ENCODE measurements at places on chromosomes 11 and 22.

DNA sequence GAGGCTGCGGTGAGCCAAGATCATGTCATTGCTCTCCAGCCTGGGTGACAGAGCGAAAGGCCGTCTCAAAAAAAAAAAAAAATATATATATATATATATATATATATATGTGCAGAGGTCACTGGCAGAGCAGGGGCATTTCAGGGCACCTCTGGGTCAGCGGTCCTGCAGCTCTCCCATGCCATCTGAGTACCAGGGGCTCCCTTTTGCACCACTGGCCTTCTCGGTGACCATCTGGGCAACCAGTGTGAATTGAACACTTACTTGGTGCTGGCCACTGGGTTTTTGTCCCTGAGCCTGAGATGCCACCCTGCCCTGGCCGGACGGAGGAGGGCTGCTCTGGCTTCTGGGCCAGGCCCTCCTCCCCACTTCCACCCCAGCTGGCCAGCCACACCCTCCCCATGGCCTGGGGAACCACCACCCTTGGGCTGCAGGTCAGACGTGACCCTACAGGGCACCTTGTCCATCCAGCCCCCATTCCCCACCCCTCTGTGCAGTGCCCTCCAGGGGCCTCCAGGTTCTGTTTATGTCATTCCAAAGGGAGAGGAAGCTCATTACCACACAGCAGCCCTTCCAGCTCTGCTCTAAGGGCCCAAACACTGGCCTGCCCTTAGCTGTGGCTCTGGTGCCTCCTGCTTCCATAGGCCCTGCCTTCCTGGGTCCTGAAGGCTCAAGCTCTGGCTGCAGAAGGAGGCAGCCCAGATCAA is 10.3 kb downstream of the MAPK8IP1 start:
- no peak for DNase-seq

DNA sequence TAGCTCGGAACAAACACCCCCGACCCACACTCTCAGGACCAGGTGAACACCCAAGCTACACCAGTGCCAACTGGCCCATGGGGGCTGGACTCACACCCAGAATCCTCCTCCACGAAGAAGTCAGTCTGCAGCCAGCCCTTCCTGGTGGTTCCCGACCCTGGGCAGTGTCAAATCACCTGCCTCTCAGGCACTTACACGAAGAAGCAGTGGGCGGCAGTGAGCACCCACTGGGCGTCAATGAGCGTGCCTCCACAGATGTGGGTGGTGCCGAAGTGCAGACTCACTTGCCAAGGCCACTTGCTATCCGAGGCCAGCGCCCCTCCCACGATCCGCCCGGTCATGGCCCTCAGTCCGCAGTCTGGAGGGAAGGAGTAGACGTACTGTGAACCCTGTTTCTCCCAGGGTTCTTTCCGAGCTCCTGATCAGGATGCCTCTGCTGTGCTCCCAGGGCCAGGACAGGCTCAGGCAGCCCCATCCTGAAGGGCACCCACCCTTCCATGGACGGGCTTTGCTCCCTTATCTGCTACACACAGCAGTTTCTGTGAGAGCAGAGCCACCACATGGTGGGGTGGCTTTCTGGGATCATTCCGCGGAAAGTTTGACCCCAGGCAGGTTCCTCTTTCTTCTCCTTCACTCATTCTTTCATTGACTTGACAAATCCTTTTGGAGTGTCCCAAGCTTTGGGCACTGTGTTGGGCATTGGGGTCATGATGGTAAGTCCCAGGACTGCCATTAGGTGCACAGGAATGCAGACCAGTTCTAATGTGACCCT is 19.4 kb downstream of the TMPRSS13 start:
- no peak for DNase-seq

GRCh38 chr11:2142300-2142759 is 3.1 kb upstream of the IGF2 start:
- no peak for DNase-seq

- no peak for DNase-seq
Measured at GRCh38 chr11:75523811-75524664, 1.7 kb downstream of the GDPD5 start.

GRCh38 chr11:65709661-65710060 is 2.4 kb upstream of the KAT5 start:
- DNase-seq: no peak

GRCh38 chr22:31244046-31244942 is 32.2 kb downstream of the LIMK2 start:
- DNase-seq: peak; percentile 92

GRCh38 chr11:70024036-70024772 is 53.9 kb upstream of the ANO1 start:
- no peak for DNase-seq

GRCh38 chr22:25650833-25651232 is 86.4 kb downstream of the GRK3 start:
- DNase-seq: no peak

GRCh38 chr11:74015919-74016684 is 7.2 kb upstream of the UCP3 start:
- DNase-seq: no peak

DNA sequence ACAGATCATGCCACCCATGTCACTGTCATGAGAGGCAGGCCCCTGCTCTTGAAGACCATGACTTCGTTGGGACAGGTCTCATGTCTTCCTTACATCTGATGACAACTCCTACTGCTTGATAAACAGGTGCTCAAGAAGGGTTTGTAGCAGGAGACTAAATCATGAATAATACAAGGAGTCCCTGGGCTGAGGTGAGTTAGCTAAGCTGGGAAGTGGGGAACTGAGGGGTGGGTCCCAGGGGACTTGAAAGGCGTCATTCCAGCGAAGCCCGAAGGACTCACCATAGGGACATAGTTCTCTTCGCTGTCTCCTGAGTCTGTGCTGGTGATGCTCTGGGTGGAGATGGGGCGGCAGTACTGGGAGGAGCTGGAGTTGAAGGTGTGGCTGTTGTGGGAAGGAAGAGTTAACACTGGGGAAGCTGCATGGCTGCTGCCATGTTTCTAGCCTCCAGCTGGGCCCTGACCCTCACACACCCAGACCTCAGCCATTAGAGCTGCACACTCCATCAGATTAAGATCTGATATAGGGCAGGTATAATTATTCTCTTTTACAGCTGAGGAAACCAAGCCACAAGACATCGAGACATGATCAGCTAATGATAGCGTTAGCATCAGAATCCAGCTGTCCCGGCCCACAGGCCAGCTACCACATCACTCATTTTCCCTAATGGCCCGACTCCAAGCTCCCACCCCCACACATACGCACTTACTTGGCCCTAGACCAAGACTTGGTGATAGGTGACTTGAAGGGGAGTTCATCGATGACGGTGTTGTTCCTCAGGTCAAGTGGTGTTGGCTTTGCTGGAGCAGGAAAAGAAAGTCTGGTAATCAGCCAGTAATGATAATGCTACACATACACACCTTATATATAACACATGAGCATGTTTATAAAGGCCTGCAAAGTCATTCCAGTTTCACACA is 32.9 kb downstream of the USP35 start:
- no peak for DNase-seq

GRCh38 chr11:62552485-62553079 is 6.0 kb upstream of the AHNAK start:
- DNase-seq: peak; percentile 77
